ENCODE measurements at places on chromosomes 7 and 10.

DNA sequence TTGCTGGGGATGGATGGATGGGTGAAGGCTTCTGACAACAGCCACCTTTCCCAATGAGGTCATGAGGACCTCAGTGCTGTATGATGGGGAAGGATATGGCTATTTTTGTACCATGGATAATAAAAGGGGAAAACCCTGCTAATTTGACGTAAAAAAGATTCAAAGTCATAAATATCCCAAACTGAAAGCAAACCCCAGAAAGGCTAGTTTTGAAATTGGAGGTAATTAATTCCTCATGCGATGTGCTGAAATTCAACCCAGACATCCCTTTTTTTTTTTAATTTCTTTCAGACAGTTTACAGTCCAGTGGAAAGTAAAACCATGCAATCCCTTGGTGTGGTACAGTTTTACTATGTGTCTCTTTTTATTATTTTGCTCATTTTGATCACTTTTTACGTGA lies 254.5 kb upstream of the BMPER start:
- DNase-seq = no peak

DNA sequence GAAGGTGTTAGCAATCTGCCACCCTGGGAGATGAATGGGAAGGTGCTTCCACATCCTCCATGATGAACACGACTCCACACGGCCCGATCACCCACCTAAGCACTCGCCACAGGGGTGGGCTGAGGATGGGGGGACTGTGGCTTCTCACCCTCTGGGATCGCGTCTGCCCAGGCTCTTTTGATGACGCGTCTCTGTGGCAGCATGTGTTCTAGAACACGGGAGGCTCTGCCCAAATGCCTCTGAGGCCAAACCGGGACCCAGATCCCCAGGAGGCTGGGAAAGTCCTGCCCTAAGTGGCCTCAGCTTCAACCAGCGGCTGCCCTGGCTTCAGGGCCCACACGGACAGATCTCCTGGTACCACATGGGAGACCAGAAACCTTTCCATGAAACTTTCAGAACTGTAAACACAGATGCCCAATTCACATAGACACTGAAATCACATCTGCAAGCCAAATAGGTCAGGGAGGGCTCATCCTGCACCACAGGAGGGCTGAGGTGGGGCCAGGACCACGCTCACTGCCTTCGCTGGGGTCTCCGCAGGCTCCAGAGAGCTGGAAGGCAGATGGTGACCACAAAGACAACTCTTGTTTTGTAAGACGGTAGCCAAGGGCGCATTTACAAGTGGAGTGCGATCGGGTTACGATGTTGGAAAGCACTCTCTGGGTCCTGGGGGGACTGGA lies 200.6 kb downstream of the PTPRN2 start:
- DNase-seq = no peak

GRCh38 chr10:2948127-2948854 lies 119.1 kb upstream of the PFKP start:
- DNase-seq = no peak

DNA sequence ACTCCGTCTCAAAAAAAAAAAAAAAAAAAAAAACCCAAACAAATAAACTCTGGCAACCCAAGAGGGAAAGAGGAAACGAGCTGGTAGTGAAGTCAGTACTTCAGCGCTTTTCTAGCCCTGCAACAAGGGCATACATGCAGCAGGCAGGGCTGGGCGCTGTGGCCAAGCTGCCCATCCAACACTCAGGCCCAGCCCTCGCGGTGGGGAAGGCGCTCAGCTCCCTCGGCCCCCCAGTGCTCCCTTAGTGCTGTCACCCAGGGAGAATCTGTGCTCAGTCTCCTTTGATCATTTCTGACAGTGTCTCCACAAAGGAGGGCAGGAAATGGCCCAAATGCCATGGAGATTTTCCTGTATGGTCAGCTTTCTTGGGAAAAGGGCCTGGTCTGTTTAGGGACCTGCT lies 97.2 kb downstream of the SMURF1 start:
- DNase-seq = no peak

DNA sequence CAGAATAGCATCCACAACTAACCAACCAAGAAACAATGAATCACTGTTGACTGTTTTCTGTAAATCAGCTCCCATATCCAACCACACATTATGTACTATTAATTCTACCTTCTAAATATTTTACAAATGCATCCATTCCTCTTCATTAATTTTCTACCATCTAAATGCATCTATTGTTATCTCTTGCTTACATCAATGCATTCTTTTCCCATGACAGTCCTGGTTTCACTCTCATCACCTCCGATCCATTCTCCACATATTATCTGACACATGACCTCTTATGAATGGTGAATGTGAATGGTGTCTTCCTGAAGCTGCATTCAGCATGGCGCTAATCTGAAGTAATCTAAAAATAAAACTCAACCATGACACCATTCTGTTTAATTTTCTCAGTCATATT lies 153.8 kb upstream of the CALCR start:
- DNase-seq = no peak

DNA sequence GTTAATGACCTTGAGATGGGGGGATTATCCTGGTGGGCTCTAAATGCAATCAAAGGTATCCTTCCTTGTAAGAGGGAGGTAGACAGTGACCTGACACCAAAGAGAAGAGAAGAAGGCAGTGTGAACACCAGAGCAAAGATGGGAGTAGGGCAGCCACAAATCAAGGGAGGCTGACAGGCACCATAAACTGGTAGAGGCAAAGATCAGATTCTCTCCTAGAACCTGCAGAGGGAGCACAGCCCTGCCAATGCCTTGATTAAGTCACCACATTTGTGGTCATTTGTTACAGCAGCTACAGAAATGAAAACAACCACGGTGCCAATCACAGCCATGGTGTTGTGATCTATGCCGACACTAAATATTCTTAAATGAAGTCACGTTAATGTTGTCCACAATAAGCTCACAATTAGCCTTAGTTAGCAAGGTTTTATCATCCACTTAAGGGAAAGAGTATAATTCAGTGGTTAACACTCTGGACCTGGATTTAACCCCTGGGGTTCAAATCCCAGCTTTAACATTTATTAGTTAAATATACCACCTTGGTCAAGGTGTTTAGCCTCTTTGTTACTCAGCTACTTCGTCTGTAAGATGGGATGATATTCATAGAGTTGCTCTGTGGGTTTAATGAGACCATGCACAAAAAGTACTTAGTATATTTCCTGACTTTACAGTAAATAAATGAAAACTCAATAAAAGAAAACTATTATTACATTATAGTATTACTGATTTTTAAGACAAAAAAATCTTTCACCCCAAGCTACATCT lies 70.8 kb downstream of the SGMS1 start:
- peak; percentile 69 for DNase-seq

GRCh38 chr7:123237-123636 lies 69.1 kb upstream of the FAM20C start:
- DNase-seq = no peak

DNA sequence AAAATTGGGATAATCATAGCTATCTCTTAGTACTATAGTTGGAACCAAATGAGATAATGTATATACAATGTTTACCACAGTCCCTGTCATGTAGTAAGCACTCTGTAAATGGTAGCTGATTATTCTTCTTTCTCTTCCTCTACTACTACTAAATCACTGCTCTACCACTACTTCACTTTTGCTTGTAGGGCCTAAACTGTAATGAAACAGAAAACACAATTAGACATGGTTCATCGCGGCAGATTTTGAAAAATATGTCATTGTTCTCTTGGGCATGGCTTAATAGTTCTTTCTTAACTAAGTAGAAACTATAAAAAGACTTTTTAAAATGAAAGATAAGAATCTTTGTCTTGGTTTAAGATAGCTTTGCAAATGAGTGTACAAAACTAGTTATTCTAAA lies 34.9 kb downstream of the R3HCC1L start:
- no peak for DNase-seq

GRCh38 chr10:4147245-4147644 lies 362.2 kb upstream of the KLF6 start:
- DNase-seq = no peak

DNA sequence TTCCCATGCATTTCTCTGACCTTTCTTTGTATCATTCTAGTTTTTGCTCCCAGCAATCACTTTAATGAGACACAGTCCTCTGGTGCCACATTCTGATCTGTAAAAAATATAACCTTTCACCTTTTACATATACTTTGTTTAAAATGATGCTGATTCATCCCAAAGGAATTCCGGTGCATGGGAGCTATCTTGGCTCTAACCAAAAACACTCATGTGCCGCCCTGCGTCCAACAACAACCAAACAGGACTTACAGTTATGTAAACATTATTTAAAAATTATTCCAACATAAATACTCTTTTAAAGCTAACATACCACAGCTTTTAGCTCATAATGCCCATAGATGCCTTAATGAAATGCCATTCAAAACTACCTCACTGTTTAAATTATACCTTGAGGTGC lies 7.7 kb upstream of the OPALIN start:
- DNase-seq = no peak

DNA sequence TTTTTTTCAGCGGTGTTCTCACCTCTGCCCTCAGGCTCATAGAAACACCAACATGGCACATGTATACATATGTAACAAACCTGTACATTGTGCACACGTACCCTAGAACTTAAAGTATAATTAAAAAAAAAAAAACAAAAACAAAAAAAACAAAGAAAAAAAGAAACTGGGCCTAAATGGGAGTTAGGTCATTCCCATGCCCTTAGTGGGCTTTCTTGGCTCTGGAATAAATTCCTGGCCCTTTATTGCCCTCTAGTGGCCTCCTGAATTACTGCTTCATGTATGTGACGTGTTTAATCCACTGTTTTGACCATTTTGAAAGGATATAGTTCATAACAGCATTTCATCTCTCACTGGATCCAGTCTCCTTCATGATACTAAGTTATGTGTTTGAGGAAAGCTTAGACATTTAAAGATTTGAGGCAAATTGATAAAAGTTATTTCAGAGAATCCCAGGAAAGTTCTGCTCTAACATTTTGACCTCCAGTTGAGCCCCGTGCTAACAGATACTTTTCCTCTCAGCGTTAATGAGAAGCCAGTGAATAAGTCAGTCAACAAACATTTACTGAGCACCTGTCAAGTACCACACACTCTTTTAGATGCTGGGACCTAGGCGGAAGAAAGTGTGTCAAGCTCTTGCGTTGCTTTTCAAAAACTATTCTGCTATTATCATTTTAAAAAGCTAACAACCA lies 54.7 kb upstream of the SYPL1 start:
- DNase-seq = no peak

DNA sequence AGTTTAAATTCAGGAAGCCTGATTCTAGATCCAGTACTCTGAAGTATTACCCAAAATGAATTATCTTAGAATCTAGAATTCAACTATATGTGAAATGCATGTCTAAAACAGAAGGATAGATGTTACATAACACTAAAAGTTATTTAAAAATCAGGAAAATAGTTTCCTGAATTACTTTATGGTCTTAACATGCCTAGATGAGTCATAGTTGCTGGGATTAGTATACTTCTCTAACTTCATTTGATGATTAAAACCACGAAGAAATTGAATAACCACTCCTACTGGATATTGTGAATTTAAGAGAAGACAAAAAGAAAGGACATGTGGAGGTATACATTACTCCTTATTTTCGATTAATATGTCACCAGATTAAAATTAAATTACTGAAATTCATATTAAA lies 65.5 kb downstream of the ATAD1 start:
- DNase-seq = no peak

DNA sequence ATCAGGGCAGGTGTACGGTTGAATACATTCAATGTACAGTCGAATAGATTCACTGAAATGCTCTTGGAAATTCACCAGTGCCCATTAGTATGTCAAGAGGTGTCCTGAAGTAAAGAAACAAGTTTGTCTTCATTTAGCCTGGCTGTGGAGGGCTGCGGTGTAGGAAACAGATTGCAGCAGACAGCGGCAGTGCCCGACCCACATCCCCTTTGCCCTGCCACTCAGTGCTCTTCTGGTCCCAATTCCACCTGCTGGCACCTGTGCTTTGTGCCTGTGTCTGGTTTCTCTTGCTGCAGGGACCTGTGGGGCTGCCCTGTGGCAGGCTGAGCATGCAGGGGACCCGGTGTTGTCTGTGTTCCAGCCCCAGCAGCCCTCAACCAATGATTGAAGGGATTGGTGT lies 183.7 kb downstream of the RPS24 start:
- no peak for DNase-seq

DNA sequence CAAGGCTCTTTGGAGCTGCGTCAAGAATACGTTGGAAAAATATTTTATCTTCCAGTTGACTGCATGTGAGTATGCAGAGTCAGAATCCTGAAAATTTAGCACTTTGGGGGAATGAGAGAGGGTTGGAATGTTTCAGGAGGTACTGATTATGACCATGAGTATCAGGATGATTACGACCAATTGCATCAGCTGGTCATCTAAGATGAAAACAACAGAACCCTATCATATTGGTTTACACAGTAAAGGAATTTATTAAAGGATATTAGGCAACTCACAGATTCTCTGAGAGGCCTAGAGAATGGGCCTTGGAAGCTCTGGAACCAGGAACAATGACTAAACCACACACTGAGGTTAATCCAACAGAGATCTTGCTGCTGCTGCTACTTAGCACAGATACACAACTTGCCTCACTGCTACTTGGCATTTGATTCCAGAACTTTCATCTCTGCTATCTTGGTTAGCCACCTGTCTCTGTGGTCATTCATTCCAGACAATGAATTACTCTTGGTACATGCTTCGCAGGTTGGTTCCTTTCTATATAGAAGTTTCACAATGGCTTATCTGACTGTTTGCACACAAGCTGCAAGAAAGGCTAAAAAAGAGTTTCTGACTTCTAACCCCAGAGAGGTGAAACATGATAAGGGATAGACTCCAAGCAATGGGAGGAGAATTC lies 68.0 kb upstream of the CTTNBP2 start:
- no peak for DNase-seq

- DNase-seq = no peak
Observed at GRCh38 chr10:96951954-96952353, 119.9 kb downstream of the LCOR start.

GRCh38 chr10:44994752-44995530 lies 5.8 kb upstream of the ZNF22 start:
- no peak for DNase-seq

- DNase-seq = no peak
Observed at GRCh38 chr10:11025978-11026377, 8.3 kb downstream of the CELF2 start.

DNA sequence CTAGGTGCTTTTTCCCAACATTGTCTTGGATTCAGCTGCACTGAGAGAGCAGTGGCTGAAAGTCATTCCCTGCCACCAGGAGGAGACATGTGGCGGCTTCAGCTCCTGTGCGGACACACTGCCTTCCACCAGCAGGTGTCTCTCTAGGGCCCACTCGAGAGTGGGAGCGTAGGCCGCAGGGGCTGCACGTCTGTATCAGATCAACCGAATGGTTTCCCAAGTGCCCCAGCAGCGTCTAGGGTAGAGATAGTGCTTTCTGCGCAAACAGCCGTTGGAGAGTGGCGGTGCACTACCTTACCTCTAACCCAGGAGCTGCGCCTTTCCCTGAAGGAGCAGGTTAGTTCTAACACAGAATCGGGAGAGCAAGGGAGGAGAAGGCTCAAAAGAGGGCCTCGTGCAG lies 31.7 kb downstream of the PAPOLB start:
- peak; percentile 79 for DNase-seq

GRCh38 chr10:2633630-2634029 lies 433.7 kb upstream of the PFKP start:
- no peak for DNase-seq

GRCh38 chr10:36441557-36441956 lies 683.8 kb upstream of the ANKRD30A start:
- no peak for DNase-seq

- no peak for DNase-seq
Observed at GRCh38 chr10:124892905-124893304, 49.0 kb upstream of the ZRANB1 start.

GRCh38 chr10:29257784-29258135 lies 31.1 kb upstream of the LYZL1 start:
- no peak for DNase-seq

Data from activated effector memory CD4-positive, alpha-beta T cell treated with anti-CD3 and anti-CD28 coated beads, Interleukin-2, amount 50 U/mL, for 16 hours (primary cell).